GM18507 (cell line): ENCODE measurements at places on chromosomes 3 and 15.

- DNase-seq: no peak
Observed at GRCh38 chr15:60228101-60228500, 169.7 kb downstream of the ANXA2 start.

GRCh38 chr3:94402126-94402525 is 339.3 kb downstream of the NSUN3 start:
- no peak for DNase-seq

DNA sequence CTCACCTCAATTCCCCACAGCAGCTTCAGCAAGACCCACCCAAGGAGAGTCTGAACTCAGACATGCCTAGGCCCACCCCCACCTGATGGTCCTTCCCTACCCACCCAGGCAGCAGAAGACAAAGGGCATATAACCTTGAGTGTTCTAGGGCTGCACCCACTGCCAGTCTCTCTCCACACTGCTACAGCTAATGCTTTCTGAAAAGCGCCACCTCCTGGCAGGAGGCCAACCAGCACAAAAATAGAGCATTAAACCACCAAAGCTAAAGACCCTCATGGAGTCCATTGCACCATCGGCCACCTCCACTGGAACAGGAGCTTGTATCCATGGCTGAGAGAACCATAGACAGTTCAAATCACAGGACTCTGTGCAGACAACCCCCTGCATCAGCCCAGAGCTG is 11.3 kb upstream of the RPL39L start:
- DNase-seq: no peak

DNA sequence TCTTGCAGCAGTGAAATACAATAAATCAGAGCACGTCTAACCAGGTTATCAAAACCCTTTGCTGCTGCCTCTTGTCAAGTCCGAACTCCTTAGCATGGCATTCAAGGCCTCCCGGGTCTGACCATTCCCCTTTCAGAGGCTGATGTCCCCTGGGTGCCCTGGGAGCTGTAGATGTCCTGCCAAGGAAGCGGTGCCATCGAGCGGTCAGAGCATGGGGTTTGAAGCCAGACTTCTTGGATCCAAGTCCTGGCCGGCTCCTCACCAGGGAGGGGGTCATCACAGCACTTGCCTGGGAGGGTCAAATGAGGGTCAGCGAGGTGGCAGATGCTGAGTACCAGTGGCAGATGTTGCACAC is 496 bp downstream of the TF start:
- no peak for DNase-seq

GRCh38 chr15:29938361-29939335 is 116.4 kb upstream of the TJP1 start:
- DNase-seq: no peak

DNA sequence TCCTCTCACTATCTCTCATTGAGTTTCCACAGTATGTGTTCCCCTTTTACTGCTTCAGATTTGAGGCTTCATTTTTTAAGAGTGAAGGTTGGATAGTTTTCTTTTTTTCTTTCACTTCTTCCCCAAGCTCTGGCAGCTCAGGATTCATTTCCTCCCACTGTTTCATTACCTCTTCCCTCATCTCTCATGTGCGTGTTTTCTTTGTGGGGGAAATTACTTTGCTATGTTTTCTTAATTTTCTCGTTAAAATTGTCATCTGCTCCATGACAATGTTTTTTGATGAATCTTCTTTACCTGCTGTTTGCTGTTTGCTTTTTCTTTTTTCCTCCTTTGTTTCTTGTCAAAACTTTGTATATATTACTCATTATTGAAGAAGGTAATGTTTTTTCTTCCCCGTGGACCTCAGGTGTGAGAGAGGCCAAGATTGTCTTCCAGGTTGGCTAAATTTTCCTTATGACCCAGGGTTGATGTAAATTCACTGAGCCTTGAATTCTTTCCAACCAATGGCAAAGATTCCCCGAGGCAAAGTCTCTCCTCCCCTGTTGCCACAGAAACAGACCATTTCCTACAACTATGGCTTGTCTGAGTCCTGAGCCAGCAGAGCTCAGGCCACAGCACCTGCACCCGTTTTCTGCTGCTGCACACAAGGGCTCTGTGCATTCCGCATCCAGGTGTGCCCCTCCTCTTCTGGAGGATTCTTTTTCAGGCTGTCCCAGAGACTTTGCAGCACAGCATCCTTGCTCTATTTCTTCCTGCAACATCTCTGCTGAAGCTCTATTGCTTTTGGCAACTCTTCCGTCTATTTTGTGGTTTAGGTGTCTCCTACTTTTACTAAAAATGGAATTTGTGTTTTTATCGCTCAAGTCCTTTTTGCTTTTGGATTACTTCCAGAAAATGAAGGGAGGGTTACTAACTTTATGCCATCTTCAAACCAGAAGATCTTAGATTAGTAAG is 66.1 kb downstream of the NOX5 start:
- DNase-seq: no peak

GRCh38 chr15:79184465-79184892 is 93.9 kb upstream of the RASGRF1 start:
- peak; percentile 40 for DNase-seq

DNA sequence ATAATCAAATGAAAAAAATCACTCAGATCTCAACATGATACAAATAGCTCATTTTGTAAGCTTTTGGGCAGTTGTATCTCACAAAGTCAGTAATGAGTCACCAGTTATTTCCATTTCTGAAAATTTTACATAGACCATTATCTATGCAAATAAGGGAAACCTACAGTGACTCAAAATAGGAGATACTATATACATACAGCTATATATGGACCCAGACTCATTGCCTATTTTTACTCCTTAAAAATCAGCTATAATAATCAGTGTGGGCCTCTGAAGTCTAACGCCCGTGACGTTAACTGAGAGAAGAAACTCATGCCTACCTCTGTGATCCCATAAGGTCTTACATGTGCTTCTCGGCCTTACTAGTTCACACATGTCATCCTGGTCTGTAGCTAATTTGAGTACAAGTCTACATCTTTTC is 31.6 kb downstream of the LRIG1 start:
- peak; percentile 40 for DNase-seq

- DNase-seq: no peak
Observed at GRCh38 chr3:166897811-166898210, 482.3 kb downstream of the ZBBX start.

DNA sequence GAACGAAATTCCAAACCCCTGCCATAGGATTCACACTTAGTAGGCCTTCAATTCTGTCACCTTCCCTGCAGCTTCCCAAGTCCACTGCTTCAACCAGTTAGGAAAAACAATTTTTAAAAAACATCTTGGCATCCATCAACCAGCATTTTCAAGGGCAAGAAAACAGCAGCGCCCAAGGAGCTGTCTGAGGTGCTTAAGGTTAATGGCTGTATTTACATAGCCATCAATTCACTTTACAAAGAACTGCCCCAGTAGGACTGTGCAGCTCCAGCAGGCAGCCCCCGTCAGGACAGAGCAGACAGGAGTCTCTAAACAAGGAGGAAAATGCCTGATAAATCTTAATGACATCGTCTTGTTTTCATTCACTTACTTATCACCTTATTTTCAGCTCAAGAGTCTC is 13.3 kb downstream of the TAFA4 start:
- no peak for DNase-seq

- DNase-seq: no peak
Observed at GRCh38 chr3:161401389-161401788, 30.1 kb upstream of the SPTSSB start.

GRCh38 chr3:102225407-102226132 is 209.2 kb upstream of the ZPLD1 start:
- DNase-seq: no peak

GRCh38 chr3:173744895-173745294 is 347.4 kb downstream of the NLGN1 start:
- DNase-seq: no peak

- DNase-seq: no peak
Observed at GRCh38 chr15:53401503-53401902, 358.0 kb downstream of the WDR72 start.

- no peak for DNase-seq
Observed at GRCh38 chr3:113954091-113954685, 6.4 kb downstream of the ZDHHC23 start.

DNA sequence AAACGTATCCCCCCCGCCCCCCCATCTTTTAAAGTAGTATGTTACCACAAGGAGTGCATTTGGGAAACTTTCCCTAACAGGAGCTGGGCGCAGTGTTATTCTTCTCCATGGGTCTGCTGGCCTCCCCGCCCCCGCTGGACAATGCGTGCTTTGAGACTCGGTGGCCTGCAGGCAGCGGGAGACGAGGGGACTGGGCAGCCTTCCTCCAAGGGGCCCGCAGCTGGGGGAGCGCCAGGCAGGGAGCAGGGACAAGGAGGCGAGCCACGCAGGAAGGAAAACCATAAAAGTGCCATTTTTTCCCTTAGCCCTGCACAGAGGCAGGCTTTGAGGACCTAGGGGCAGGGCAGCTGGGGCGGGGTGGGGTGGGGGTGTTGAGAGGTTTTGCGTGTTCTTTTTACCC is 14.1 kb downstream of the SOX2 start:
- no peak for DNase-seq

DNA sequence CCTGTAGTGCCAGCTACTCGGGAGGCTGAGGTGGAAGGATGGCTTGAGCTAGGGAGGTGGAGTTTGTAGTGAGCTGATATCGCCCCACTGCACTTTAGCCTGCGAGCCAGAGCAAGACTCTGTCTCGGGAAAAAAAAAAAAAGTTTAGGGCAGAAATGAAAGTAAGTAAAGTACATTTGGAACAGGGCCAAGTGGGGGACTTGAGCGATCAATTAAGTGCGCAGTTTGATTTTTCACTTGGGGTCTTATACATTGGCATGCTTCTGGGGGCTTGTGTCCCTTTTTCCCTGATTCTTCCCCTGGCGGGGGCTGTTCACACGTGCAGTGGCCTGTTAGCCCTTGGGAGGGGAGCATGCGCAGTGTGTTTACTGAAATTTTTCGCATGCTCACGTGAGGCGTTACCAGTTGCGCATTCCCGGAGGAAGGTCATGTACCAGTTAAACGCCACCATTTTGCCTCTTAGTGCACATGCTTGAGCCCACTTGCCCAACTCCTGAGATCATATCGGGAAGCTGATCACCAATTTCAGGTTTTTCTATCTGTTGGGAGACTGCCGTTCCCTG is 42.0 kb downstream of the GALNT15 start:
- no peak for DNase-seq

DNA sequence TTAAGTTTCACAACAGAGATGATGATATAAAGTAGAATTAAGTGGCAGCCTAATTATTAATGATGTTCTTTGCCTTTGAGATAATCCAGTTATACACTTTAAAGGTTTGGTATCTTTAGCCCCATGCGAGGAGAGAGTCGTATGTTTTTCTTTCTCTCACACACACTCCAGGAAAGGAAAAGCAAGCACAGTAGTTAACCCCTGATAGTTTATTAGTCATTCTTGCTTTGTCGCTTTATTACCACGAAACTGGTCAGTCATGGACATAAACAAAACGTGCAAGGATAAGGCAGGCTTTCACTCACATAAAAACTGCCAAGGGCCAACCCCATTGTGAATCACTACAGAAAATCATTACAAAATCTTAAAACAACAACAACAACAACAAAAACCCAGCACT is 866.9 kb downstream of the FHIT start:
- DNase-seq: no peak

DNA sequence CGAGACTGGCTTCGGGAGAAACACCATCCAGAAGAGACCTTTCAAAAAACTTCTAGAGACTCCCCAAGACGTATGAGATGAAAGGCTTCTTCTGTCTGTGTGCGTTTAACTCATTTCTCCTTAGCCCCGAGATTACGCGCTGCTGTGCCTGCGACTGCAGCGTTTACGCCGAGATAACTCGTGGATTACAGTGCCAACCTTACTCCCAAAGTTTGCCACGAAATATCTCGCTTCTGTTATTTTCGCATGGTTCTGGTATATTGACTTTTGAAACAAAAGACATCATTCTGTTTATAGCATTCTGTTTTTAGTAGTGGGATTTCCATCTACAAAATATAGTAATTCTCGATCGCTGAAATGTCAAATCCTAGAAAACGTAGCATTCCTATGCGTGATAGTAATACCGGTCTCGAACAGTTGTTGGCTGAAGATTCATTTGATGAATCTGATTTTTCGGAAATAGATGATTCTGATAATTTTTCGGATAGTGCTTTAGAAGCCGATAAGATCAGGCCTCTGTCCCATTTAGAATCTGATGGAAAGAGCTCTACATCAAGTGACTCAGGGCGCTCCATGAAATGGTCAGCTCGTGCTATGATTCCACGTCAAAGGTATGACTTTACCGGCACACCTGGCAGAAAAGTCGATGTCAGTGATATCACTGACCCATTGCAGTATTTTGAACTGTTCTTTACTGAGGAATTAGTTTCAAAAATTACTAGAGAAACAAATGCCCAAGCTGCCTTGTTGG is 467 bp downstream of the PGBD4 start:
- no peak for DNase-seq
